DMS79 treated with DMSO at 0.1 percent for 48 hours (cell line): ENCODE measurements at places on chromosomes 7 and 10.

- no peak for DNase-seq
Measured at GRCh38 chr7:1884583-1885350, 214.7 kb downstream of the ELFN1 start.

- no peak for DNase-seq
Measured at GRCh38 chr10:103458720-103459119, at the start of gene CALHM1. CALHM1 (minus strand) TSS chr10:103458900; CDS start chr10:103458751, 149 bp downstream.

DNA sequence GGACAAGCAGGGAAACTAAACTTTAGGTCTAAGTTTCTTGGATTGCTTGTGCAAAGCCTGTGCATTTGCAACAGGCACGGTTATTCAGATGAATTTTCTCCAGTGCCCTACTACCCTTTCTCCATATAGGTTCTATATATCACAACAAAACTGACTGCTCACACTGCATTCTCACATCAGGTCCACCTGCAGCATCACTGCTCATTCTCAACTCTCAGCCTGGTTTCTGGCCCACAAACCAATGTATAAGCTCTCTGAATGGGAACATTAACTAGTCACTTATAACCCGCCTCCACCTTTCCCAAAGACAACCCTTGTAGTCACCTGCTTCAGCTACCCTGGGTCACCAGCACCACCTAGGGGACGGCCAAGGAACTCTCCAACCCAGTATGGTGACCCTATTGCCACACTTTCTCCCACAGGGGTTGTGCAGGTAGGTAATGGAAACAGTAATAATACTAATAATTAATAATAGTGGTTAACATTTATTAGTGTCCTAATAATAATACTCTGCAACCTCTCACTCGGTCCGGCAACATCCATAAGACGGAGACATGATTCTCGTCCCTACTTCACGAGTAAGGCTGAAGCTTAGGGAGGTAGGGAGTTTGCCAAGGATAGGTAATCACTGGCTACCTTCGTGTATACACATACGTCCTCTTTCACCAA, 97.3 kb downstream of the CLEC2L start:
- DNase-seq = peak; percentile 51

DNA sequence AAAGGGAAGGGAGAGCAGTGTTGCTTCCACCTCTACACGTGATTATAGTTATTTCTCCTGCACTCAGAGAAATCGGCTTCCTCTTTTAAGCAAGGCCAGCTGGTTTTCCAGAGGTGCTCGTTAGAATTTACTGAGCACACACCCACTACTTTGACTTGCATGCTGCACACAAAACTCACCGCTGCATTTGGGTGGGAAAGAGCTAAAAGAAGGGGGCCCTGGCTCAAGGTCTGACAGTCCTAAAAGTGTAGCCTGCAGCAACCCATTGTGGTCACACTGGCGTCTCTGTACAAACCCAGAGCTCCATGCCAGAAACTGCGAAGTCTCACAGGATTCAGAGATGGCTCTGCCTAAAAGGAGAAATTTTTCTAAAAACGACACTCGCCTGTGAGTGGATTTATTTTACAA, 133.7 kb downstream of the SLC25A13 start:
- DNase-seq = no peak
